ENCODE measurements at places on chromosomes 5 and 9.

DNA sequence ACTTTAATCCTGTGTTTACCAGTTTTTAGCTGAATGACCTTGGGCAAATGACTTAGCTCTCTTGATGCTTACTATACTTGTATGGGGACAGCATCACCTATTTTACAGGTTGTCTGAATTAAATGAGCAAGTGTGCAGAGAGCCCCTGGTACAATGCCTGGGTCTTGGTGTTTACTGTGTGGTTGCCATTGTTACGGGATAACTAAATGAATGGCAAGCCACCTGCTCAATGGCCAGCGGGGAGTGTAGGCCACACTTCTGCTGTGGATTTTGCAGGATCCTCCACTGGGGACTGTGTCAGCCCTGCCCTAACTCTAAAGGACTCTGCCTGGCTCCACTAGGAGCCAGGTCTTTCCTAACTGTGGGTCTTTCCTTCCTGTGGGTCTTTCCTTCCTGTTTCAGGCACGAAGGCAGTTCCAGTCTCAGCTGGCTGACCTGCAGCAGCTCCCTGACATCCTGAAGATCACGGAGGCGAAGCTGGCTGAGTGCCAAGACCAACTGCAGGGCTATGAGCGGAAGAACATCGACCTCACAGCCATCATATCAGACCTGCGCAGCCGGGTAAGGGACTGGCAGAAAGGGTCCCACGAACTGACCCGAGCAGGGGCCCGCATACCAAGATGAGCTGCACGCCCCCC lies 10.3 kb upstream of the GLE1 start:
- no peak for DNase-seq

- no peak for DNase-seq
Observed at GRCh38 chr5:30608501-30608900, 585.0 kb upstream of the CDH6 start.

GRCh38 chr5:143398451-143399237 lies 4.8 kb downstream of the NR3C1 start:
- DNase-seq, result peak; percentile 51

GRCh38 chr5:145574889-145575573 lies 260.1 kb downstream of the PRELID2 start:
- DNase-seq, result peak; percentile 20

DNA sequence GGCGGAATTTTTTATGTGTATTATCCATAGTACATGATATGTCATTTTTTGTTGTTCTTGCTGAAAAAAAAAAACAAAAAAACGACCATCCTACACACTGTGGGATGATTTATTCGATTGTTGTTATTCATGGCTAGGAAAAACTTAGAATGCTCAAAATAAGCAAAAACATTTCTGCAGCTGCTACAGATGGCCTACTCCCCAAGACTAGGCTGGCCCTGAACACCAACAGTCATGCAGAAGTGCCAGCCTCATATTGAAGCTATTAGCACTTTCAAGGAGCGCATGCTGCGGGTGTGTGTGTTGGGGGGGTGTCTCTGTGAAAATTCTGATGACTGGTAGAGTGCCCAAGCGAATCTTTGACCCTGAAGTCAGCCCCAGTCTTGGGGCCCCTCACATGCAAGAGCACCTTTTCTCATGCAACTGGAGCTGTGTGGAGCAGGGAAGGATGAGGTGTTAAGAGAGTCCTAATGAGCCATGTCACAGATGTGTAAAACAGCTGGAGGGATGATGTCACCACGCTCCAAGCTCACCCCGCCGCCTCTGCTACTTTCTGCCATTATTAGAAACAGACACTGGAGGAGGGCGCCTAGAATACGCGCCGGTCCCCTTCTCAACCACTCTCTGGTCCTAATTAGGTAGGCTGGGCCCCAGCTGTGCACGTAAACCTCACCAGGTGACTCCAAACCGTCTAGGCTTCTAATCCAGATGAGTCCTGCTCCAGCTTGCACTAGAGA lies 61.0 kb upstream of the SMIM23 start:
- DNase-seq, result no peak

DNA sequence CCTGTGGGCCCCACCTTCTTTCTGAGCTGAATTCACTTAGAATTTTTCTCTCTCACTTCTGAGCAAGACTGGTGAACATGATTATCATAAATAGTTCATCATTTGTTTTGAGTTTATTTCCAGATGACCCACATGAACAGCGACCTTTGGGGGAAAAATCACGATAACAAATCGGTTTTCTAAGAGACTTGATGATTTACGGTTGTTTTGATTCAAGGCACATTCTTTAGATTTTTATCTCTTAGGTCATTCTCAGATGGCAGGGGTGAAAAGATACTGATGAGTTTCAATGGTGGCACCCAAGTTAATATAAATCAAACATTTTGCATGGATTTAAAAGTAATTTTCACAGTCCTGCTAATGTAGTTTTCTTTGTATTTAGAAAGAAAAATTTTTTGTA lies 95.1 kb downstream of the DMXL1 start:
- DNase-seq, result peak; percentile 38

- DNase-seq, result peak; percentile 81
Observed at GRCh38 chr5:96219580-96220281, 213.3 kb downstream of the PCSK1 start.

- no peak for DNase-seq
Observed at GRCh38 chr9:109830545-109830944, 50.5 kb downstream of the PALM2AKAP2 start.

- no peak for DNase-seq
Observed at GRCh38 chr5:82820188-82820587, 257.0 kb downstream of the TMEM167A start.

DNA sequence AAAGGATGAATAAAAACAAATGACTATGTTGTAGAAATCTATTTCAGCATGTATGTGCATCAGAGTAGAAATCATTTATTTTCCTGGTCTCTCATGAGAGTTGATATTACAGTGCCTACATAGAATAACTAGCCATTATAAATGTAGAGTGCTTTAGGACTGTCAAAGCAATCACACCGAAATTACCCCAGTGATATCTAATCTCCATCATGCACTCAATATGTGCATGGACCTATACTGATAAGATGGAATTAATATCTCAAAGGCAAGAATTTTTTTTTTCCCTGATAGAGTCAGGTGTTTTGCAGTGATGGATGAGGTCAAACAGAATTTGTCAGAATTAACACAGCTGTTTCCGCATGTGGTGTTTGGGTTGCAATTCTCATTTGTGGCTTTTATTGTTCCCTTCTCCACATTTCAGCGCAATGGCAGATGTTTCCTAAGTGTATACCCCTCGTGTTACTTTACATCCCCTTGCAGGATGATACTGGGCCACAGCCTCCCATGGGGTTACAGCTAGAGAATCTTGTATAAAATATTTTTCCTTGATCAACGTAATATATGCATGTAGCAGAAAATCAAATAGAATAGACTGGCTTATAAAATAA lies 298.8 kb downstream of the RASEF start:
- DNase-seq, result no peak

GRCh38 chr9:137604345-137605086 lies 970 bp upstream of the ARRDC1 start:
- DNase-seq, result no peak

GRCh38 chr5:154395407-154396106 lies 50.2 kb upstream of the SAP30L start:
- no peak for DNase-seq

DNA sequence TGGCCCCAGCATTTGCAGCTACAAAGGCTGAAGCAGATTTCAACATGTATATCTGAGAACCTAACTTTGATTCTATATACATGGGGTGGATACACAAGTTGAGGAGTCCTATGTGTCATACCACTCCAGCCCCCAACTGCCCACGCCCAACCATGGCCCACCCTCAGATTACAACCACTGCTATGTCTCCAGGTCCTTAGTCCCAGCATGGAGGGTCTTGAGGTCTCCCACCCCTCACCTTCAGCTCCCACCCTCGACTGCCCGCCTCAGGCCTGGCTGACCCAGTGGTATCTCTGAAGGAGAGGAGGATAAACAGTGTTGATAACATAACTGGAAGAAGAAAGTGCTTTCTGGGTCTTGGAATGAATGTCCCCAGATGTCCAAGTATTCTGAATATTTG lies 8.2 kb downstream of the SOWAHA start:
- DNase-seq, result no peak

DNA sequence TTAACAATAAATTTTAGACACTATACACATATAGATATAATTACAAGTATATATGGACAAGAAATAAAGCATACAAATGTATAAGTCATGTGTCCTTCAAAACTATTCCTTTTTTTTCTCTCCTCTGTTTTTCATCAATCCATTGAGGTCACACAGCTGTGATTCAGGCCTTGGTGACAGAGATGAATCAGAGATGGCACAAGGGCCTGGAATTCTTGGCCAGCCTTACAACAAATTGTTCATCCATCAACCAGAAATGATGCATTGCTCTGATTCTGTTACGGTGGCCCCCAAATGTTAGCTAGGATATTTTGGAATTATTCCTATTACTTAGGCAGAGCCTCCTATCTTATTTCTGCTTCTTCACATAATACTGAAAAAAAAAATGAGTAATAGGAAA lies 108.7 kb upstream of the MPDZ start:
- DNase-seq, result no peak

DNA sequence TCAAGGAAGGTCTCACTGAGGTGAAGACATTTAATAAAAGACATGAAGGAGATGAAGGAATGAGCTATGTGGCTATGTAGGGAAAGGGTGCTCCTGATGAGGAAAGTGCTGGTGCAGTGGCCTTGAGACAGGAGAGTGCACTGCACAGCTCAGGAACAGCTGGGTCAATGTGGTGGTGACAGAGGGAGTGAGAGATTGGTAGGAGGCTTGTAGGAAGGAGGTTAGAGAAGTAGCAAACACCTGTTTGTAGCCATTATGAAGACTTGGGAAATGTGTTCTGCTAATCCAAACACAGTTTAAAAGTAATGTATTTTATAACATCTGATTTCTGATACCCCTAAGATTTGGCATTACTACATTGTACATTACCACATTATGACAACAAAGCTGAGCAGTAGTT lies 115.1 kb upstream of the MTAP start:
- DNase-seq, result no peak

- DNase-seq, result no peak
Observed at GRCh38 chr5:136894070-136894469, 528.7 kb upstream of the TRPC7 start.

GRCh38 chr5:80686757-80687156 lies 32.0 kb upstream of the DHFR start:
- DNase-seq, result peak; percentile 17

DNA sequence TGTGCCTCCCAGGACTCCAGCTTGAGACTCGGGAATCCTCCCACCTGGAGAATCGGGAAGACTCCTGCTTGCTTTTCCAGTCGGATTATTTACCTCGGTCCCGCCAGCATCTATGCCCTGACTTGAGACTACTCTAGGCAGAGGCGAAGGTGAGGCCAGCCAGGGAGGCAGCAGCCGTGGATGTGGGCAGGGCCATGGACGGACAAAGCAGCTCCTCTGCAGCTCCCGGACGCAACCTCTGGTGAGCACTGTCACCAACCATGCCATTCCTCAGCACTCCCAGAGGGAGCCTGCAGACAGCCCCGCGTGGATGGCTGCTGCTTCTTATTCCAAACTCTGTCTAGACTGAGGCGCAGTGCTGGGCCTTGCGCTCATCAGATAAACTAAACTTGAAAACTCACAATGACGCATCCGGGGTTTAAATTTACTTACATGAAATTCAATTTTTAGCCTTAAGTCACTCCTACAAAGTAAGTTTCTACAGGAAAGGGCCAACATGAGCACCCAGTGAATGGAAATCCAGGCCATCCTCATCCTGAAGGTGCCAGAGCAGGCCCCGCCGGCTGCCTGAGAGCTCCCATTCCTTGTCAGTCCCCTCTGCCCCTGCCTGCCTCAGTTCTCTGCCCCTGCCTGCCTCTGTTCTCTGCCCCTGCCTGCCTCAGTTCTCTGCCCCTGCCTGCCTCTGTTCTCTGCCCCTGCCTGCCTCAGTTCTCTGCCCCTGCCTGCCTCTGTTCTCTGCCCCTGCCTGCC lies 17.8 kb downstream of the MED10 start:
- DNase-seq, result no peak

GRCh38 chr5:173454361-173454735 lies 126.1 kb upstream of the STC2 start:
- DNase-seq, result peak; percentile 90

DNA sequence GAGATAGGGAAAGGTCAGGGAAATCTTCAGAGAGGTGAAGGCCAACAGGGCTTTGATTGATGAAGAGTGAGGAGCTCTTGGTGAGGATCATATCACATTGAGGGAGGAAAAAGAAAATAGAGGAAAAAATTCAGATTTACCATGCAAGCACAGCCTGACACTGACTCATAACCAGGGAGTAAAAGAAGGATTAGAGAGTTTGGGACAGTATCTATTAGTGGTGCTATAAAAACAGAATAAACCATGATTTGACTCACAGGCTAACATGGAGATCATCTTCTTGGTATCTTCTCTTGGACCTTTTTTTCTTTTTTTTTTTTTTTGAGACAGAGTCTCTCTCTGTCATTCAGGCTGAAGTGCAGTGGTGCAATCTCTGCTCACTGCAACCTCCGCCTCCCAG lies 44.4 kb downstream of the MUSK start:
- peak; percentile 31 for DNase-seq

- no peak for DNase-seq
Observed at GRCh38 chr5:71751422-71751821, 32.3 kb downstream of the CARTPT start.

- no peak for DNase-seq
Observed at GRCh38 chr5:158922816-158923215, 176.9 kb downstream of the EBF1 start.

DNA sequence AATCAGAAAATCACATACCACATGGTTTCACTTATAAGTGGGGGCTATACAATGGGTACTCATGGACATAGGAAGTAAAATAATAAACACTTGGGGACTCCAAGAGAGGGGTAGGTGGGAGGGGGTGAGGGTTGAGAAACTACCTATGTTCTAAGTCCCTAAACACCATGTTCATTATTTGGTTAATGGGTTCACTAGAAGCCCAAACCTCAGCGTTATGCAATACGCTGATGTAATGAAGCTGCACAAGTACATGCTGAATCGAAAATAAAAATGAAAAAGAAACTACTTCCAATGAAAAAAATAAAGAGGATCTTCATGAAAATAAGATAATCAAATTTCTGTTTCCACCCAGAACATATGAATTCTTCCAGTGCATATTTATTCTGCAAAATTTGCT lies 208.5 kb downstream of the TMEM161B start:
- no peak for DNase-seq

DNA sequence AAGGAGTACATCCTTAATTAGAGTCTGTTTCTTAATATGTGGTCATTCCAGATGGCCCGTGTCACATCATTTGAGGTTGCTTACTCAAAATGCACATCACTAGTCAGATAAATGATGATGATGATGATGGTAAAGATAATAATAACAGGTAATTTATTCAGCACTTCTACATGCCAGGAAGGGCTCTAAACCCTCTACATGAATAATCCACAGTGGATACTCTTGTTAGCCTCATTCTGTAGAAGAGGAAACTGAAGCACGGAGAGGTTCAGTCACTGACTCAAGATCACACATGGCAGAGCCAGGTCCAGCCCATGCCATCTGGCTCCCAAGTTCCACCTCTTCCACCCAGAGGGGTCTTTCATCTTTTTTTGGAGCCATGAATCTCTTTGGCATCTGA lies 11.7 kb downstream of the SH3PXD2B start:
- no peak for DNase-seq
